Activated naive CD4-positive, alpha-beta T cell treated with Interleukin-2 at 50 U/mL for 16 hours (primary cell): ENCODE measurements at places on chromosomes 3 and 15.

GRCh38 chr15:79431636-79432344, at the start of gene MINAR1:
TSS of gene MINAR1 (plus strand) at chr15:79432336. CDS start at chr15:79456148, 23,812 bp downstream.
- DNase-seq: no peak

- no peak for DNase-seq
Measured at GRCh38 chr3:124520970-124521369, 209.3 kb upstream of the UMPS start.

DNA sequence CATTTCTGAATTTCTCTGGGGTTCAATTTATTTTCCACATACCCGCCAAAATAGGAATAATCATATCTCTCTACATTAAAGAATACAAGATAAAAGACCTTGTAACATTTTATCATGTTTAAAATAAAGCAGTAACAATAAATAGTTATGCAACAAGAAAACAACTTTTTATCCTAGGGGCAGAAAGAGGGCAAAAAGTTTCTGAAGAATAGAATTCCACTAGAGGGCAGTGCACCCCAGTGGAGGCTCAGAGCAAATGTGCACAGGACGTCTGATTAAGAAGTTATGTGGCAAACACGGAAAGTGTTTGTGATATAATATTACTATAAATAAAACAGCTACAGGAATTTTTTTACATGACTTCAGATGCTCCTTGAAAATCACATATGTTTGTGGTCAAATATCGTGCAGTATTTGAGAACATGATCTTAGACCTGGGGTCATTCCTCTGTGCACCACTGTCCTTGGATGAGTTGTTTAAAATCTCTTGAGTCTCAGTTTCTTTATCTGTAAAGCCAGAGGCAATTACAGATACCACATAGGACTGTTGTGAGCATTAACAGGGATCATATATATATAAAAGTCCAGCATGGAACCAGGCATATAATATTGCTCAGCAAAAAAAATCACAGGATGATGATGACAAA, 13.2 kb upstream of the PIK3R4 start:
- peak; percentile 55 for DNase-seq

DNA sequence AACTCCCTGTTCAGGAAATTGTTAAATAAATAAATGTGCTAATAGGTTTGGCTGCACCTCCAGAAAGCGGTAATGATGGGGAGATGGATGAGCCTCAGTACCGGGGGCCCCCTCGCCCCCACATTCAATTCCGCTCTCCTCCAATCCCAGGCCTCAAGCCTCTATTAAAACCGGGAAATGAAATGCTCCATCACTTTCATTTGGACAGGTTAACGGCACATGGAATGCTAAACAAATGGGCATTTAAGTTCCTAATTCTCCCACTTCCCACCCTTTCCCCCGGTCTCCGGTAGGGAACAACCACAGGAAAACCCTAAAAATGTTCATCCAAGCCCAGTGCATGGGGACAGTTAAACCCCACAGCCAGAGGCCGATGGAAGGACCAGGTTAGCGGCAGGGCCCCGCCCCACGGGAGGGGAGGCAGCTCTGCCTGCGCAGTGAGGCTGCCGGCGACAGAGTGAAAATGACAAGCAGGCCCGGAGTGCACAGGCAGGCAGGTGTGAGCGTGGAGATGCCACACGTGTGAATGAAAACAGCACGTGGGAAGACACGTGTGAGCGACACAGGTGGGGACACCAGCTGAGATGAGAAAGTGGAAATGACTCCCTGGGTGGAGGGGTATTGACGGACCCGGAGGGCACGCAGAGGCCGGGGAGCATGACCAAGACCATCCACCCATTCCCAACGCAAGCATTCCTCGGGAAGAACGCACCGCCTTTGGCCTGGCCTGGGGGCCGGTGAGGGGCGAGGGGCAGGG, 28.1 kb downstream of the RNU5B-1 start:
- no peak for DNase-seq

GRCh38 chr3:66017591-66017990, 21.1 kb downstream of the MAGI1 start:
- no peak for DNase-seq

GRCh38 chr3:111080413-111080812, 8.8 kb downstream of the NECTIN3 start:
- DNase-seq: no peak

GRCh38 chr3:143128227-143128955, 8.8 kb downstream of the CHST2 start:
- no peak for DNase-seq

DNA sequence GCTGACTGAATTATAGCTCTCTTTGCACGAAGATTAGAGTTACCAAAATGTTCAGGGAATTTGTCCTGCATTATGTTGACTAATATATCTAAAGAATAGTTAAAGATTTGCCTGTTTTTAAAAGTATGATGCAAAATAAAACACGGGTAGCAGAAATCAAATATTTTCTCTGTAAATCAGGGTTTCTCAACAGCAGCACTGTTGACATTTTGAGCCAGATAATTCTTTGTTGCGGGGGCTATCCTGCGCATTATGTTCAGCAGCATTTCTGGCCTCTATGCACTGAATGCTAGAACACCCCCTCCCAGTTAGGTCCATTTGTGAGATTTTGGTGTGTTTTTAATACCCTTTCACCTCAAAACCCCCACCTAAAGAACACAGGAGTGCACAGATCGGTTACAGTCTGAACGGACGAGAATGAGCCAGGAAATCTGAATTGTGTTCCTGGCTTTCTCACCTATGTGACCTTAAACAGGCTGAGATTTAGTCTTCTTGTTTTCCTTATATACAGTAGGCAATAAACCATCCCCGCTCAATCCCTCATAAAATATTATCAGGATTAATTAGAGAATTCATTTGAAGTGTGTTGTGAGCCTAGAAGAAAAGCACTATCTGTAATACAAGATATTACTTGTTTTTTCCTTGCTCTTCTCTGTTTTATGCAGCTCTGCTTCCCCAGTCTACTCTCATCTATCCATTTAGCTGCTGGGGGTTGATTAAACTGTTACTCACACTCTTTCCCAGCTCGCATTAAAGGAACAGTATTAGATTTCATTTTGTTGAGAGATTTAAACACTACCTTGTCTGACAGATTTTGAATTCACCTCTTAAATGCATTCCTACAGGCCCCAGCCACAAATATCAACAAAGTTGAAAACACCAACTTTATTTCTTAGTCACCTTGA, 247.5 kb upstream of the GOLIM4 start:
- DNase-seq: no peak

GRCh38 chr3:27279123-27279522, 90.1 kb downstream of the NEK10 start:
- DNase-seq: no peak

GRCh38 chr3:38609386-38610111, 39.9 kb downstream of the SCN5A start:
- DNase-seq: no peak

- DNase-seq: no peak
Measured at GRCh38 chr15:70633991-70634390, 129.4 kb downstream of the UACA start.

- DNase-seq: no peak
Measured at GRCh38 chr3:81726735-81727134, 34.7 kb downstream of the GBE1 start.

GRCh38 chr15:26235864-26236263, 372.7 kb upstream of the ATP10A start:
- DNase-seq: no peak

GRCh38 chr15:90981681-90982080, 12.7 kb downstream of the PRC1 start:
- DNase-seq: no peak

- no peak for DNase-seq
Measured at GRCh38 chr3:64176461-64176996, 48.7 kb downstream of the PRICKLE2 start.

GRCh38 chr3:106065831-106066230, 197.0 kb upstream of the CBLB start:
- no peak for DNase-seq

DNA sequence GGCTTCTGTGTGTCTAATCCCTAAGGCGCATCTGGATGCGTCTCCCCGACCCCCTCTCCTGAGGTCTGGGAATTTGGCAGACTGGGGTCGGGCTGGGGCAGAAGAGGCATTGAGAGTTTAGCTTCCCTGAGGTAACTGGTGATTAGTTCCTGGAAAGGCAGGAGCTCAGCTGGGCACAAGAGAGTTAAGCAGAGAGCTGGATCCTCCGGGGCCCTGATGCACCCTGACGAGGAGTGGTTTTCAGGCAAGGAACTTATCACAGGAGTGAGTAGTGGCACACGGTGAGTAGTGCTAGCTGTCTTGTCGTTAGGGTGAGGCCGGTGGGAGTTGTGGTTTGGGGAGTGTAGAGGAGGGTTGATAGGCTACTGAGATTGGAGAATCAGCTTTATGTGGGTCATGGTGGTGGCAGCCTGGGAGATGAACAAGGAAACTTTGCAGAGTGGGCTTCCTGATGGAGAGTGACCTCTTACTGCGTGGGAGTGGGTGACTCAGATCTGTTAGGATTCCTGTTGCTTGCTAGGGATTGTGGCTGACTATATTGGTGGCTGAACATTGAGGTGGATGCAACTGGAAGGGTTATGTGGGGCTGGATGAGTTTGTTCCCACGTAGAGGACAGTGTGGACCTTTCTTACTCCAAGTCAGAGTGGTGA, 897 bp downstream of the RAD54L2 start:
- peak; percentile 63 for DNase-seq

DNA sequence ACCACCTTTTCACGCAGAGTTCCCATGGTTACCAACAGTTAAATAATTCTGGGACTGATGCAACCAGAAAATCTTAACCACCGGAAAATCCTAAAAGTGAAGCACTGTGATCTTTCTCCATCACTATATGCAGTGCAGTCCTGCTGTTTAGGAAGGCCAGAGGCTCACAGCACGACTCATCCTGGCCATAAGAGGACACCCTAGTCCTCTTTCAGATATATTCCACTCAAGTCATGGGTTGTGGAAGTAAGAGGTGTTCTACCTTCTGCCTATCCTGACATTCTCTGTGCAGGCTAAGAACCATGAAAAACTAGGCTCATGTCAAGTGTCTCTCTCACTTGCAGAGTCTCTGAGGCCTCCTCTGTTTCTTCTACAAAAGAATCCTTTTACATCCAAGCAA, 67.2 kb downstream of the DHX30 start:
- no peak for DNase-seq

DNA sequence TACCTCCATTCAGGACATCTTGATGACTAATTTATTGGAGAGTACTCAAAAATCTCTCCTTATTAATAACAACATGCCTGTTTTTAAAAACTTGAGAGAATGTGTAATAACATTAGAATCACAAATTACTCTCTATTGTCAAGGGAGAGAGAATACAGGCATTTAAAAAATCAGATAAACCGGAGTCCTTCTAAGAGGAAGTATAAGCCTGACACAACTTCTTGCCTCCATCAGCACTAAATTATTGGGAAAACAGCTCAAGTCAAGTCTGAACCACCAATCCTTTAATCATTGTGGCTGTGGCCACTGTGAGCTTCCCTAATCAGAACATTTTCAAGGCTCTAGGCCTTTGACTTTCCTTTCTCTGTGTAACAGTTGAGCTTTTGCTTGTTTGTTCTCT, 38.0 kb downstream of the SSR3 start:
- no peak for DNase-seq

DNA sequence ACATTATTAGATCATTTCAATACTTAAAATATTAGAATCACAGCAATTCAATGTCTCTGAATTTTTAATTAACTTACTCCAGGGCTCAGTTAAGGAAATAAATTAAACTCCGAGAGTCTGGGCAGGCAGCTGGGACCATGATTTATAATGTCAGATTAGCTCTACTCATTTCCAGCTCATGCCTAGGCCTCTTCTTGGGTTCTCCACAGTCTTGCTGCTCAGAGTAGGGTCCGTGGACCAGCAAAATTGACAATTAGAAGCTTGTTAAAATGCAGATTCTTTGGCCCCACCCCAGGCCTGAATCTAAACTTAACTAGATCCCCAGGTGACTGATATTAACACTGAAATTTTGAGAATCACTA, 28.2 kb downstream of the ADAMTS9 start:
- no peak for DNase-seq

GRCh38 chr3:4776980-4777581, 202.2 kb upstream of the BHLHE40 start:
- DNase-seq: no peak

GRCh38 chr3:24310887-24311286, 183.8 kb downstream of the THRB start:
- no peak for DNase-seq

DNA sequence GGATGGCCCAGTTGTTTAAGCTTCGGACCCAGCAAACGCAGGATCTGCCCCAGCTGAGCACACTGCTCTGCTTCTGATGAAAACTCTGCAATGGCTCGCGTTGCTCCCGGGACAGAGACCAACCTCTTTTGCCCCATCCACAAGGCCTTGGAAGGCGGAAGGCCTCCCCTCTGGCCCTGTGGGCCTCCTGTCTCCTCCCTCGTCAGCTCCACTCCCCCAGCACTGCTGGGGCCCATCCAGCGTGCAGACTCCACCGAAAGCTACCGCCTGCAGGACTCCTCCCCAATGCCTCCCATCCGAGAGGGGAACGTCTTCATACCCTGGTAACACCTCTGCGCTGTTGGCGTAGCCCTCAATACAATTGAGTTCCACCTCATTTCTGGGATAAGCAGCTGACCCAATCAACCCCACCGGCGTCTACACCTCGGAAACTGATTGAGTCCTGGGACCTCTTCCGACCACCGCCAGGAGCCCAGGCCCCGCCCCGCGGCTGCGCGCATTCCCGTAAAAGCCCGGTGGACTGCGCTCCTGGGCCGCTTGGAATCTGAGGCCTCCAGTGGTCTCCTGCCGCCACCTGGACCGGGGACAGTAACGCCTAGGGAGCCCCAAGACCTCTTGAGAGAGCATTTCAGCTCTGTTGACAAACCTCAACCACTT, at the start of gene PRR23E:
Gene PRR23E (plus strand): TSS at position 556 of the 657 bp plus-strand sequence. CDS start 3,555 bp downstream, outside the sequence.
- no peak for DNase-seq

DNA sequence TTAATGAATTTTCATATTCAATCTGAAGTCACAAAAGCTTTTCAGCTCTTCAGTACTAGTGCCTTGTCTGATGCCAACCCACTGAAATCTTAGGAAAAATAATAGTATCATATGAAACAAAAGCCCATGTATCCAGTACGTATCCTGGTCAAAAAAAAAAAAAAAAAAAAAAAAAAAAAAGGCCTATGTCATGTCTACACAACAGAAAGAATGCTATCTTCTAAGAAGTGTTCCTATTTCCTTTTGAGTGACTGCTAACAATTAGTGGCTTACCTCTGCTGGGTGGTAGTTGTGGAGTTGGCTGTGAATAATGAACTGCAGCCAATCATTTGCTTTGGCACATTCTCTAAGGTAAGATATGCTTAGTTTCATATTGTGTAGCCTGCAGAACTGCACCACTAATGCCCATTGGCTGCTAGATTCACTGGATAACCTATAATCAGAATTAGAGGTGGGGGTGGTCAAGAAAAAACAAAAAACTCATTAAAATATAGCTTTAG, 59.6 kb downstream of the EIF3J start:
- no peak for DNase-seq

GRCh38 chr3:134065252-134066157, 35.8 kb upstream of the SLCO2A1 start:
- DNase-seq: no peak

- no peak for DNase-seq
Measured at GRCh38 chr15:50049871-50050270, 69.2 kb downstream of the ATP8B4 start.

DNA sequence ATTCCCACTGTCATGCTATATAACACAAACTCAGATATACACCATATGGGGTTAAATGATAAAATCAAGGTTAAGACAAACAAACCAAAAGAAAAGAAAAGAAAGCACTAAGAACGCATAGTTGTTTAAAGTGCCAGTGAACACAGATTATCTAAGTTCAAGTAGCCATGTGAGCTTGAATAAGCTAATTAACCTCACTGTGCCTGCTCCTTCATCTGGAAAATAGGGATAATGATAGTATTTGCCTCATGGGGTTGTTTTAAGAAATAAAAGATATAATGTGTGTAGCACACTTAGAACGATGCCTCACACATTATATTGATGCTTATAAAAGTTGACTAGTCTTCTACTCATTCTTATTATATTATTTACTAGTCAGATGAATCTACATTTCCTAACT, 72.6 kb upstream of the IL12A start:
- no peak for DNase-seq
